ENCODE measurements at places on chromosomes 11 and 22.

- no peak for DNase-seq
These were observed 19.8 kb downstream of the TPST2 start for GRCh38 chr22:26570115-26570514.

GRCh38 chr11:128361451-128362020 lies 225.8 kb downstream of the ETS1 start:
- no peak for DNase-seq

- no peak for DNase-seq
These were observed 35.6 kb downstream of the DKK3 start for GRCh38 chr11:11972730-11973341.

GRCh38 chr11:71426413-71426812 lies 21.8 kb downstream of the DHCR7 start:
- no peak for DNase-seq

- peak; percentile 37 for DNase-seq
These were observed 2.4 kb downstream of the ATF4 start for GRCh38 chr22:39522567-39523300.

Measured in NCI-H1105 treated with DMSO at 0.1 percent for 48 hours (cell line).